CD8-positive, alpha-beta memory T cell (primary cell): ENCODE measurements at places on chromosomes 3 and 15. TPM values are rescaled to one million over a fixed set of nuclear protein-coding genes. Genes with fewer than 3 reads are reported as not detected.

- no peak overlapping the region for H3K4me3 ChIP-seq
- H3K4me1 ChIP-seq = no peaks in the 10 kb centered on the region
- DNase-seq = no peak
- no peaks in the 10 kb centered on the region for H3K36me3 ChIP-seq
- no peaks in the 10 kb centered on the region for H3K27me3 ChIP-seq
These were observed 381.6 kb upstream of the NAALADL2 start for GRCh38 chr3:174477491-174477890.

DNA sequence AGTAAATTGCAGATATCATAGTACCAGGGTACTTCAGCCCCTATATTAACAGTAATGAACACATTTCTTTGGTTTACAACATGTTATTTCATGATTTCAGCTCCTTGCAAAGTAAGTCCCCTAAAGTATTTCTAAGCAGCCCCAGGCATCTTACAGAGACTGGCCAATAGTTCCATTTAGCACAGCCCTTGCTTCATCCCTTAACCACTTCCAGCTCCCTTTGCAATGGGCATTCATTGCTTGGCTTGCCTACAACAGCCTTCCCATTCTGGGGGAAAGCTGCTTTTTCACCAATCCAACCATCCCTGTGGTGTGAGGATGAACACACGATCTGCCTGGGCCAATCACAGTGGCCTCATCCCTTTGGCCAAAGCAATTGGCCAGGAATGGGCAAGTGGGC lies 67.2 kb upstream of the XCR1 start:
- no peaks in the 10 kb centered on the region for H3K36me3 ChIP-seq
- H3K4me3 ChIP-seq = no peak overlapping the region
- H3K27ac ChIP-seq = no peak overlapping the region
- H3K27me3 ChIP-seq = no peaks in the 10 kb centered on the region
- DNase-seq = no peak
- peaks cover 32% of the 10 kb centered on the region for H3K4me1 ChIP-seq

OR5K2 gene
- polyA plus RNA-seq = not detected

GRCh38 chr15:33823119-33823518 lies 145.2 kb upstream of the CHRM5 start:
- no peak overlapping the region for H3K27ac ChIP-seq
- no peaks in the 10 kb centered on the region for H3K36me3 ChIP-seq
- H3K4me1 ChIP-seq = no peaks in the 10 kb centered on the region
- no peaks in the 10 kb centered on the region for H3K27me3 ChIP-seq

NTRK3 gene
- polyA plus RNA-seq = not detected

LAMB2 gene
- polyA plus RNA-seq = not detected
